ENCODE measurements at places on chromosomes 7 and 10.
A peak's percentile ranks its signal among the peaks of the same experiment; 100 is the strongest.

DNA sequence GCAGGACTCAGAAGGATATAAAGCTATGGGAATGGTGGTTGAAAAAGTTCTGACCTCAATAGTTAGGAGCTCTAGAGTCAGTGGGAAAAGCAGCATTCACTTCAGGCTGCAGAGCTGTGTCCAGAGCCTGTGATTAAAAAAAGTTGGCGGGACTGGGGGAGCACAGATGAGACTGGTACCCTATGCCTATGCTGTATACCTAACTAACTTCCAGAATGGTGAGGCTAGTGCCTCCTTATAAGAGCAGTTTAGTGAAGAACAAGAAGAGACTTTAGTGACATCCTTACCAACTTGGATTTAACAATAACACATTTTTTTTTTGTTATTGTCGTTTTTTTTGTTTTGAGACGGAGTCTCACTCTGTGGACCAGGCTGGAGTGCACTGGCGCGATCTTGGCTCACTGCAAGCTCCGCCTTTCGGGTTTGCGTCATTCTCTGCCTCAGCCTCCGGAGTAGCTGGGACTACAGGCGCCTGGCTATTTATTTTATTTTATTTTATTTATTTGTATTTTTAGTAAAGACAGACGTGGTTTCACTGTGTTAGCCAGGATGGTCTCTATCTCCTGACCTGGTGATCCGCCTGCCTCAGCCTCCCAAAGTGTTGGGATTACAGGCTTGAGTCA is 6.6 kb upstream of the ZNF282 start:
- no peak for ATAC-seq

GRCh38 chr7:128041203-128041602 is 10.0 kb upstream of the LRRC4 start:
- no peak for ATAC-seq

GRCh38 chr7:139915268-139915863 is 86.3 kb downstream of the TBXAS1 start:
- ATAC-seq: no peak

DNA sequence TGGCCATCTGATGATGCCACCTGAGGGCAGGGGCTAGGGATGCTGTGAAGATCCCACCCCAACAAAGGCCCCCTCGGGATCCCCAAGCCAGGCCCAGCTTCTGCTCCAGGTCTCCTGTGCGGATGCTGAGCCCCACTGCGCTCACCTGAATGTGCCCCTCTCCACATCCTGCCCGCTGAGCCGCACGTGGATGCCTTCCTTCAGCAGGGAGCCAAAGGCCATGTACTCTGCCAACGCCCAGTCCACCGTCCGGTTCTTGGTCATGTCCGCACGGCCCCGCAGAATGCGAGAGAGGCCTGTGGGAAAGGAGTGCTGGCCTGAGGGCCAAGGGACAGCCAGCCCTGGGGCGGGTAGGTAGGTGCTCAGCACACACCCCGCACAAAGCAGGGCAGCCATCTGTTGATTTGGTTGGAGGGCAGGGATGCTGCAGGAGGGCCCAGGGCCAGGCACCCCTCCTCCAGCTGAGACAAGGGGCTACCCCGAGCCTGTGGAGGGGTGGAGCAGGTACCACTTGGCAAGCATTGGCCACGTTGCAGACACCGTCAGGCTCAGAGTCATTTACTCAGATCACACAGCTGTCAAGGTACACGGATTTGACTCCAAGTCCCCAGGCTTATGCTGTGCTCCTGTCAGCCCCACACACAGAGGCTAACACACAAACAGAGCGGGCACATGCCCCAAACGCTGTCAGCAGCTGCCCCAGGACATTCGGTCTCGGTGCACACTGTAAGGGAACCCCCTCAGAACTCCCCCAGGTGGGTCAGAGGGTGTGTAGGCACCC is 19.2 kb downstream of the OGDHL start:
- no peak for ATAC-seq

DNA sequence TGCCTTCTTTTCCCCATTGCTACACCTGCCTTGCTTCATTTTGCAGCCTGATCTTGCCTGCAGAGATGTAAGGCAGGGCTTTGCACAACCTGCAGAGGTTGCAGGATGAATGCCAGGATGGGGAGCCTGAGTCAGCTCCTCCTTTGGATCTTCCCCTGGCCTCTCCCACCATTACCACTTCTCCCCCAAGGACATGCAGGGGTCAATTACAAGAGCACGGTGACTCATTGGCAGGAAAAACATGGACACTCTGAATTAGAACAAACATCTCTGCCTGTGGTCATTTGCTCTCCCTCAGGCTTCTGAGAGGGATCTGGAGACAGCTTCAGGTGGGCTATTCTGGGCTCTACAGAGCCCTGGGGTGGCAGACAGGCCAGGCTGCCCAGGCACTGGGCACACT is 89.2 kb downstream of the HERPUD2 start:
- no peak for ATAC-seq

GRCh38 chr10:51318399-51319172 is 244.3 kb downstream of the PRKG1 start:
- no peak for ATAC-seq

GRCh38 chr7:13442226-13442625 is 547.2 kb downstream of the ETV1 start:
- ATAC-seq: no peak

DNA sequence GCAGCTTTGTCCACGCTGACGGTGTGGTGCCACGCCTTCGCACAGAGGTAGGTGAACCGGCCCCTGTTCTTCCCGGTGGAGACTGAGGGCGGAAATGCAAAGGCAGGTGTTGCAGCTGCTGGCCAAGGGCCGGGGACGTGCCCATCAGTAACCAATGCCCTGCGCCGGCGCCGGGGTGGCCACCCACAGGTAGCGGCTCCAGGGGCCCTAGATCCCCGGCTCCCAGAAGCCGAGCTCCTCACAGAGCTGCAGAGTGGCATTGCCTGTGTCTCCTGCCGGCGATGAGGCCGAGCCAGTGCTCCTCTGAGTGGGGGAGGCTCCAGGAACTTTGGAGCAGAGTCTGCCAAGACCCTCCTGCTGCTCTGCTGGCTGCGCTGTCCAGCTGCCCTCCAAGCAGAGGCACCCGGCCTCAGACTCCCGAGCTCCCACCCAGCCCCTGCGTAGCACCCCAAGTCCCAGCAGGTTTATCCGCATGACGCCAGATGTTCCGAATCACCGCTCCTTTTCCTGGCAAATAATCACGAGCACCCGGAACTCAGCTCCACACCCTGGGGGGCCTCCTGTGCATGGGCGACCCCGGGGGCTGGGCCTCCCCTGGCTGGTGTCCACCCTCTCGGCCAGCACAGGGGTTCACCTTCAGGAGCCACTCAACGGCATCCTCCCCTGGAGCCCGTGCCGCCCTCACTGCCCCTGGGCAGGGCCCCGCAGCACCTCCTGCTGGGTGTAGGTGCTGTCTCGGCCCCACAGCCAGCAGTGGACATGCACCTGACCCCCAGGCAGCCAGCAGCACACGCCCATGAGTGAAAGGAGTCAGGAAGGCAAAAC is 22.1 kb downstream of the CFAP46 start:
- no peak for ATAC-seq

- no peak for ATAC-seq
Observed at GRCh38 chr7:50771120-50772002, 11.3 kb downstream of the GRB10 start.

- no peak for ATAC-seq
Observed at GRCh38 chr7:134804854-134805253, 25.4 kb downstream of the CALD1 start.

DNA sequence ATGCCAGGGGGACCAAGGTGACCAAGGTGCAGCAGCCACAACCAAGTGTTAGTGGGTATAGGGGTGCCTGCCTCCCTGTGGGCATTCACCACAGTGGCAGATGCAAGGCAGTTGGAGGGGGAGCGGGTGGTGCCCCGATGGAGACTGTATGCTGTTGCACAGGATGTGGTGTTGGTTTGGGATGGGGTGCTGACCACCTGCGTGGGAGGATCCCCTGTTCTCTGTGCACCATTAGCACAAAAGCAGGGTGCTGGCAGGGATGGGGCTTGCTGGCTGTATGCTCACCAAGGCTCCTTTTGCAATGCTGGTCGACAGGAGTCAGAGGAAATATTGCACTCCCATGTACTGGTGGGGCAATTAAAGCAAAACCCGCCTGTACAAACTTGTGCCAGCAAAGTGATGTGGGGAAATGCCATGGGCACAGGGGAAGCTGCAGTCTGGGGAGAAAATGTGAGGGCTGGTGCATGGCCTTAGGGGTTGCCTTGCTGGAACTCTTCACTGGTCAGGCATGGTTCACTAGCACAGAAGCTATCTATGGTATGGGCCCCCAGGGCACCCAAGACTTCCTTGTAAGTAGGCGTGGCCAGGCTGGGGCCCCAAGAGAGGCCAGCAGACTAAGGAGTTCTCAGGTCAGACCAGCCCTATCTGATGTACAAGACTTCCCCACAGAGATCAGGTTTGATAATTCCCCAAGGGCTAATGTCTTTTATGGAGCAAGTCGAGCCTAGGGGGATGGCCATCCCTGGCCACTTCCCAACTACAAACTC is 51.9 kb upstream of the GNAT3 start:
- peak; percentile 39 for ATAC-seq

DNA sequence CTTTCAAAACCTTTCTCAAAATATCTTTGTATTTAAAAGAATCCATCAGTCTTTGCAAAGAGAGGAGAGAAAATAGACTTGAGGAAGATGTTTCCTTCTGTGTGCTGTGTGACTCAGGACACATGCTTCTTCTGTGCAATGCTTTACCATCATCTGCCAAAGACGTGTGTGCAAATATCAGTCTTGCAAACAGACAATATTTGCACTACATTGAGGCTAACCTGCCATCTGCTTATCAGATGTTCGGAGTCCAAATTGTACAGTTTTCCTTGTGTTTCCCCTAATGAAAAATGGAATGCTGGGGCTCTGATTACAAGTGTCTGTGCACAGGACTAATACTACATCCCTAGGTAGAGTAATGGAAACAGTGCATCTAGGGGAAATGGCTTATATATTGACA is 353.1 kb upstream of the LRRTM3 start:
- ATAC-seq: no peak

GRCh38 chr10:84029840-84030239 is 109.5 kb upstream of the GHITM start:
- no peak for ATAC-seq

DNA sequence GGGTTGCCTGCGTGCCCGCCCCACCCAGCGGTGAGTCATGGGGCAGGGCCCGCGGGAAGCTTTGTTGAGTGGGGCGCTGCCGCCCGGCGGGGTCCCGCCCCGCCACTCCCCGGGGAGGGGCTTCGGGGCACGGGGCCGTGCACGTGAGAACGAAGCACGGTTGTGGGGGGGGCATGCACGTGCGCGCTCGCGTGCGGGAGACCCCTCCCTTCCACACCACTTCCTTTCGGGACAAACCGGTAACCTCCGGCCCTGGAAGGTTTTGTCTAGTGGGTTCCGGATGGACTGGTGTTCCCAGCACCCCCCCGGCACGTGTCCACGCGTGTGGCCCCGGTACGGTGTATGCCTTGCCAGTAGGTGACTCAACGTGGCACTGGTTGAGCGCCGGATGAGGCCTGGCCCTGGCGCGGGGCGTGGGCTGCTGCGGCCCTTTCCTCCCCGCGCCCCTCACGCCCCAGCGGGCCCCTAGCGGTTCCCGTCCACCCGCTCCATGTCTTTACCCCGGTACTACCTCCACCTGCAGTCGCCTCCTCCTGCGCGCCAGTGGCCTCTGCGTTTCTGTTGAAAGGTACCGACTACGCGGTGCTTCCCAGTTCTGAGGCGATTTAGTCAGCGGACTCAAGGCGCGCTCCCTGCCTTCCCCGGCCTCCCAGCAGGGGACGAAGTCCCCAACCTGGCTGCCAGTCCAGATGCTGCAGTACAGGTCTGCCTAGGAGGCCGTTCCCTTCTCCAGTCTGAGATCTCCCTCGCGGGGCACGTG is 3.1 kb downstream of the ADIRF start:
- ATAC-seq: peak; percentile 86

- no peak for ATAC-seq
Observed at GRCh38 chr7:140631021-140631420, 9.6 kb downstream of the DENND2A start.

DNA sequence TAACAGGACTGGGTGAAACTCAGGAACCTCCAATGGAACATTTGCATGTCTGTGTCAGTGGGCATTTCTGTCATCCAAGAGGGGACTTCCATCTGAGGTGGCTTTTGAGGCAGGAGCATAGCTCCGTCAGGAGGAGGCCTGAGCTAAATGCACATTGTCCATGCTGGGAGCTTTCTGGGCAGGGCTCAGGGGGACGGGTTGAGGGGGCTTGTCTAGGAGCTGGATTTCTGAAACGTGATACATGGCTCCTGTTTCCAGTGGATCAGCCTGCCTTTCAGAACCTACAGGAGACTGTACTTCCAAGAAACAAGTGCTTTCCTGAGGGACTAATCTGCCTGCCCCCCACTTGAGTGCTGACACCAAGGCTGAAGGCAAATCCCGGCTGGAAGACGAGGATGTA is 40.5 kb upstream of the GDF10 start:
- ATAC-seq: no peak

DNA sequence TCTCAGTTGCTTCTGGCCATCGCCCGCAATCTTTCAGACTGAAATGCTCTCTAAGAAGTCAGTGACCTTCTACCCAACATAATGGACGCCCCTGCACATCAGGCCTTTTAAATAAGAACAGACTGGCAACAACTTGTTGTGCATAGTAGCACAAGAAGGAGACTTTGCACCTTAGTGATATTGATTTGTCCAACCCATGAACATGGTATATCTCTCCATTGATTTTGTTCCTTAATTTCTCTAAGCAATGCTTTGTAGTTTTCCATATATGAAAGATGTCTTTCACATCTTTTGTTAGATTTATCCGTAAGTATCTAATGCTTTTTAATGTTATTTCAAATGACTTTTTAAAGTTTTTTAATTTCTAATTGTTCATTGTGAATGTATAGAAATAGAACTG is 4.3 kb downstream of the IL15RA start:
- ATAC-seq: no peak

- no peak for ATAC-seq
Observed at GRCh38 chr10:79107736-79108264, 39.0 kb downstream of the ZMIZ1 start.

DNA sequence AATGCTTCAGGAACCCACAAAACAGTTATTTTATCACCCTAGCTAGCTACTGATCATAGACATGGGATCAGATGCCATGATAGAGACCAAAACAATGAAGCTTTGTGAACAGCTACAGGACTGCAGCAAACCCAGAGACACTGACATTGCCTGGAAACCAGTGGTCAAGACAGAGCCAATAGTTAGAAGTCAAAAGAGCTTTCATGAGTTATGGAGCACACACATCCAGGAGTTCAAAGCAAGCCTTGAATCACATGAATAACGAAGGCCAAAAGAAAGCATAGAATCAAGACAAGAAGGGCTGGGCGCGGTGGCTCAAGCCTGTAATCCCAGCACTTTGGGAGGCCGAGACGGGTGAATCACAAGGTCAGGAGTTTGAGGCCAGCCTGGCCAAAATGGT is 34.5 kb upstream of the GSAP start:
- ATAC-seq: no peak

DNA sequence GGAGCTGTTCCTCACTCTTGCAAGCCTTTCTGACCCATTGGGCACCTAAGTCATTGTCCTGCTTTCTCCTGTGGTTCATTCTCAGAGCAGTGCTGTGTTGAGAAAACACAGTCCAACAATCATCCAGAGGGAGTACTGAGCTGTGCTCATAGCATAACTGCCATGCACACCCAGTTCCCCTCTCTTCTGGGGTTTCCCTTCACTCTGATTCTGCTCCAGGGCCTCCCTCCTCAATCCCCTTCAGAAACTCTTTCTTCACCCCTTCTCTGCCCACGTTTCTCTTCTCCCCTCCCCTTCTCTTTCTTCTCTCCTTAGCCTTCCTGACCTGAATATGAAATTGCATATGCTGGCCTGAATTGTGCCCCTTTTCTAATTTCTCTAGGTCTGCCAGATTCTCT is 155.8 kb downstream of the AOAH start:
- ATAC-seq: no peak

- ATAC-seq: no peak
Observed at GRCh38 chr7:4725850-4726450, 43.9 kb downstream of the FOXK1 start.

GRCh38 chr7:21326241-21326640 is 101.6 kb upstream of the SP4 start:
- no peak for ATAC-seq
